Glomerular endothelial cell (primary cell): ENCODE measurements at places on chromosomes 7 and 10. TPM values are rescaled to one million over a fixed set of nuclear protein-coding genes. Genes with fewer than 3 reads are reported as not detected.

CFAP43 gene
- 0.10 and 0.18 TPM in 2 replicates for total RNA-seq

ADAM22 gene
- total RNA-seq = 0.39 and 1.1 TPM in 2 replicates

SRRM3 gene
- total RNA-seq = 0.10 and 0.23 TPM in 2 replicates

ASB10 gene
- total RNA-seq = not detected in 2 replicates

CNNM1 gene
- 0.24 TPM in 1 of 2 replicates, not detected in the other for total RNA-seq

ZNF804B gene
- not detected in 2 replicates for total RNA-seq

OR2A1 gene
- total RNA-seq = not detected in 2 replicates

AP3M1 gene
- 43.3 and 43.9 TPM in 2 replicates for total RNA-seq

PLCE1 gene
- 0.19 and 0.29 TPM in 2 replicates for total RNA-seq

RASA4 gene
- 22.0 and 30.1 TPM in 2 replicates for total RNA-seq

DKK1 gene
- 22.0 and 33.0 TPM in 2 replicates for total RNA-seq

NUDT13 gene
- total RNA-seq = 0.97 and 0.99 TPM in 2 replicates

CCDC126 gene
- total RNA-seq = 9.7 and 15.6 TPM in 2 replicates

SPDYE2B gene
- total RNA-seq = not detected in 2 replicates

PIK3AP1 gene
- 0.06 and 0.10 TPM in 2 replicates for total RNA-seq

- DNase-seq = peak; percentile 22
Observed at GRCh38 chr7:121505021-121505420, 108.9 kb upstream of the FAM3C start.

DNA sequence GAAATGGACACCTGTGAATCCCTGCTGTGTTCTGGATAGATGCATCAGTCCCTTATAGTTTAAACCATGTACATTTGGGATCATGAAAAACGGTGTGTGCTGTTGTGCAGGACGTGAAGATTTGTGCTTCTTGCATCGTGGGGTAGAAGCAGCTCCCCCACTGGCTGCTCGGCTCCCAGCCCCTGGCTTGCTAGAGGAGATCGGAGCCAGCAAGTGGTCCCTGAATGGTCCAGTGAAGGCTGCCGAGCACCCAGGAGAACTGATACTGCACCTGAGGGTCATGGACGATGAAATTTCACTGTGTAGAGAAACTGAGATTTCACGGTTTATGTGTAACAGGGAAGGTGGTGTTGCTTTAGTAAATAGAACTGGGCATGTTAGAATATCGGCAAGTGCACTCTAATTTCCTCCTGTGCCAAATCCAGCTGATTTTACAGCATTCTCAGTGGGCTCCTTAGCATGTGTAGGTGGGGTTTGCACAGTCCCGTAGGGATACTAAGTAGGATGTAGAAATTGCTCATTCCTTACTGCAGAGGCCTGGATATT, 655.1 kb upstream of the FOXK1 start:
- no peak for DNase-seq

DNA sequence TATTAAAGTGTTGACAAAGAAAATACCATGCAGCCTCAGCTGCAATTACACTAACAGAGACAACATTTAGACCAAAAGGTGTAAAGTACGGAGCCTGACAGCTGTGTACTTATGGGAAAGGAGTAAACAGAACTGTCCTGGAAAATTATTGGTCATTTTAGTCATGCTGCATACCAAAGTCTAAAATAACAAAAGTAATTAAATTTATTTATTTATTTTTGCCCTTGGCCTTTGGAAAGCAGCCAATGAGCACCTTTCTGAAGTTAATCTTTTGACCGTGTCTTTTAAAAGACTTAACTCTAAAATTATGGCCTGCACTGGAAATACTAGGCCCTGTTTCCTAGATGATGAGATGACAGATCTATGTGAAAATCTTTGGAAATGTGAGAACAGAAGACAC, 597.6 kb downstream of the NXPH1 start:
- no peak for DNase-seq

- no peak for DNase-seq
Observed at GRCh38 chr7:44094883-44095592, 9.1 kb upstream of the AEBP1 start.

GRCh38 chr10:113069595-113069994, 119.5 kb downstream of the TCF7L2 start:
- no peak for DNase-seq

- no peak for DNase-seq
Observed at GRCh38 chr10:86520871-86521677, 518 bp downstream of the WAPL start.

- DNase-seq = peak; percentile 7
Observed at GRCh38 chr7:103887853-103888602, 101.4 kb downstream of the RELN start.

GRCh38 chr7:54680377-54681005, 78.5 kb downstream of the SEC61G start:
- no peak for DNase-seq

DNA sequence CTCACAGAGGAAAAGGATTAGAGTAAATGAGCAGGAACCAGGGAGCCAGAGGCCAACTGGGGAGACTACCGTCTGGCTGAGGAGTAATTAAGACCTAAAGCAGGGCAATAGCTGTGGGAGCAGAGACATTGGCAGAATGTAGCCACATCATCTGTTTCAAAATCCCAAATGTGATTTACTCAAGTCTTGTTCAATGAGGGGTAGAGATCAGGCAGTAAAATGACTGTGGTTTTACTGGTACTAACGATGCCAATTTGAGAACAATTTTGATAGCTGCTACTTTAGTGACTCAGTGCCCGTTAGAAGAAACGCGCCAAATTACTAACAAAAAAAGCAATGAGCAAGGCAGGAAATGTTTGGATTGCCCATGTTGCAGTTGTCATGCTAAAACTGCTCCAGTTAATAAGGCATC, 12.7 kb upstream of the MIOS start:
- DNase-seq = no peak

- DNase-seq = no peak
Observed at GRCh38 chr7:30642789-30643188, 39.5 kb downstream of the CRHR2 start.

DNA sequence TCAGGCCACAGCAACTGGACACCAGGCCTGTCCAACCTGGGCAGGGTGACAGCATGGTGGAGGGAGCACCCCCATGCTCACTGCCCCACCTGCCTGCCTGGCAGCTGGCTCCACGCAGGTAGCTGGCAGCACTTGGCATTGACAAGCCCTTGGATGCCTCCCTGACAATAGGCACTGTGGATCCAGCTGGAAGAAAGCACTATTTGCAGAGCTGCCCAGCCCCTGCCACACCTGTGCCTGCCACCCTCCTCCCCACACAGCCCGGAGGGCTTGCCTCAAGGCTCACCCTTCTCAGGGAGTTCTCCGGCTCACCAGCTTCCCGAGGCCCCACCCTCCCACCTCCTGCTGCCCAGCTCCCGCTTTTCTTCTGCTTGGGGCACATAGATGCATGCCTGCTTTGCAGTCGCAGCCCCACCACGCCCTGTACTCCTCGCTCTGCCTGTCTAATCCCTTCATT, 160.1 kb downstream of the NEURL1 start:
- no peak for DNase-seq

DNA sequence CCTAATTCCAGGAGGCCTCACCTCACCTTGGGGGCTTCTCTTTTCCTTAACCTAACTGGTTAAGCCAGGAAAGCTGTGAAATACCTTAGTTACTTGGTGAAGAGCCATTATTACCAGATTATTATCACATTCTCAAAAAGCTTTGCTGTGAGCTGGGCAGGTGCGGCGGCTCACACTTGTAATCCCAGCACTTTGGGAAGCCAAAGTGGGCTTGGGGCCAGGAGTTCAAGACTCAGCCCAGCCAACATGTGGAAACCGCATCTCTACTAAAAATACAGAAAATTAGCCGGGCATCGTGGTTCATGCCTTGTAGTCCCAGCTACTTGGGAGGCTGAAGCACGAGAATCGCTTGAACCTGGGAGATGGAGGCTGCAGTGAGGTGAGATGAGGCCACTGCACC, 102.4 kb upstream of the KLF6 start:
- no peak for DNase-seq

- DNase-seq = no peak
Observed at GRCh38 chr10:69632516-69633199, 2.6 kb downstream of the FAM241B start.

GRCh38 chr7:100467638-100468373, 3.7 kb upstream of the SPACDR start:
- no peak for DNase-seq

GRCh38 chr10:61958805-61959204, 57.3 kb downstream of the ARID5B start:
- no peak for DNase-seq

GRCh38 chr7:128005759-128006159, 25.5 kb downstream of the LRRC4 start:
- DNase-seq = no peak

GRCh38 chr7:150753826-150754603, 16.8 kb downstream of the GIMAP5 start:
- no peak for DNase-seq

- no peak for DNase-seq
Observed at GRCh38 chr7:135158874-135159273, 11.0 kb downstream of the TMEM140 start.

DNA sequence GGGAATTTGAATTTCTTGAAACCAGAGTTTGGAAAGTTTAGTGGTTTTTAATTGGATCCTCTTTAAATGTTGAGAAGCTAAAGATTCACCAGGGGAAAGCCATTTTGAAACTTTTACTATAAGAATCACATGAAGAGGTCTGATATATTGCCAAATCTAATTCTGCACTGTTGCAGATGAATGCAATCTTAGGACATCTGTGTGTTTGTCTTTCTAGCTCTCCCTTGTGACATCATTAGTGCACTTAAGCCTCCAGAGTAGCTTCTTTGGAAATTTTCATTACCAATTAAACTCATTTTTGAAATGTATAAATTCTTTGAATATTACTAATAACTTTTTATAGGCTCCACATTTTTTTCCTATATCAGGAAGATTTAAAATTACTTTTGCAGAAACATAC, 160.2 kb downstream of the BICC1 start:
- no peak for DNase-seq

DNA sequence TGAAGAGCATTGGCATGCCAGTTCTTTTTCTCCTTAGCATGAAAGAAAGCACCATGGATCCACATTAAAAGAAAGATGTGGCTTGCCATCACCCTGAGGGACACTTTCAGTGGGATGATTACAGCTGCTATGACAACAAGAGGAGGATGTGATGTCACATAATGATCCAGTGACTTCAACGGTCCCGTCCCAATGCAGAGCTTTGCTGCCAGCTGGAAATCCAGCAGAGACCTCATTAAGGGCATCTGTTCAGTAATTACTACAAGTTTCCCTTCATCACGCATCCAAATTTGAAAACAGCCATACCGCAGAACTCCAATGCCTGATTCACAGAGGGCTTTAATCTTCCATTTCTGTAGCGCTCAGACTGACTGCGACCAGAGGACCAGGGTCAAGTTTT, 206.6 kb downstream of the LSM5 start:
- no peak for DNase-seq

- DNase-seq = no peak
Observed at GRCh38 chr7:148664324-148664723, 34.4 kb upstream of the CUL1 start.

- DNase-seq = no peak
Observed at GRCh38 chr10:132460071-132460470, 63.1 kb downstream of the PWWP2B start.

- DNase-seq = no peak
Observed at GRCh38 chr7:35030848-35031247, 6.4 kb downstream of the DPY19L1 start.

DNA sequence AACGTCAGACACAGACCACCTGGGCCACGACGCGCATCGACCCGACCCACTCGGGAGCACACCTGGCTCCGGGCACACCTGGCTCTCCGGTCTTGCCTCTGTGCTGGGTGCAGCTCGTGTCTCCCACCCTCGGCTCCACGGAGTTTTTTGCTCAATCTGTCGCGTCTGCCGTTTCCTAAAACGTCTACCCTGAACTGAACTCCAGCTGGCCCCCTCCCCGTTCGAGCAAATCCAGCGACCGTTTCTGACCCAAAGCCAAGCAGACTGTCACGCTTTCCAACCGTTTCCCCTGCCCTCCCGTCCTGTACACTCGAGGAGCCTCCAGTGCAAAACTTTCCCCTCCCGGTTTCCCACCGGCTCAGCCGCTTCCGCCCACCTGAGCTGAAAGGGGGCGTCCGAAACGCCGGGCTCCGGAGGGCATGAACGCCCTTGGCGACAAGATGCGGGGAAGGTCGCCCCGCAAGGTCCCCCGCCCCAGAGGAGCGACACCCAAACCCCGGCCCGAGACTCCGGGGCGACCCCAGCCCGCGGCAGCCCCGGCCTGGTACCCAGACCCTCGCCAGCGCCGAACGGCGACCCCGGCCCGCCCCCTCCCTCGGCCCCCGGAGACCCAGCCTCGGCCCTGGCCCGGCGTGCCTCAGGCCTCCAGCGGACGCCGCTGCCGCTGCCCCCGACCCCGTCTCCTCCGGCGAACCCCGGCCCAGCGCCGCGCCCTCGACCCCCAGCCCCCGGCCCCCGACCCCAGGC, 557 bp downstream of the CYTH3 start:
- no peak for DNase-seq

GRCh38 chr10:95508730-95509129, 52.4 kb downstream of the SORBS1 start:
- DNase-seq = no peak

GRCh38 chr10:7585228-7585627, 81.5 kb downstream of the ITIH5 start:
- no peak for DNase-seq

DNA sequence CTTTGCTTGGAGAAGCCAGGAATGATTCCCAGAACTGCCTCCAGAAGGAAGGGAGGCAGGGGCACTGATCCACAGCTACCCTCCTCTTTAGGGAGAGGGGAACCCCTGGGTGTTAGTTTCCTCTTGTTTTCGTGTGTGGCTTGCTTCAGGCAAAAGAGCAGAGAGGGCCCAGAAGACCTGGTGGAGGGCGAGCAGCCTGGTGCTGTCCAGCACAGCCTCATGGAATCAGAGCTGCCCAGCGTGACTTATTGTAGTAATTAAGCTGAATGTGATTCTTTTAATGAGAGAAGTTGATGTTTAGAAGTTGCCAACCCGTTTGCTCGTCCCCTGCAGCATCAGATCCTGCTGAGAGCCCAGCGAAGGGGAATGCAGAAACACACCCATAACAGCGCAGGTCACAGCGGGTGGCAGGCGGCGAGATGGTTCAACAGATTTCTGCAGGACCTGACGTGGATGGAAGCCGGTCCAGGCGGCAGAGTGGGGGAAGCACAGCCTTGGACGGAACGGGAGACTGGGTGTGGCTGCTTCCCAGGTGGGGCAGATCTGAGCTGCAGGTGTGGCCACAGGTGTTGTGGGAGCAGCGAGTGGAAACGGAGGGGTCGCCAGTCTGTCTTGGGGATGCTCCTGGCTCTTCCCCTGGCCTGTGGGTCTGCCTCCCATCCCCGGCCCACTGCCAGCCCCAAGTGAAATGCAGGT, 53.7 kb upstream of the SHH start:
- DNase-seq = no peak

GRCh38 chr10:30873411-30873810, 158.3 kb downstream of the ZNF438 start:
- no peak for DNase-seq

DNA sequence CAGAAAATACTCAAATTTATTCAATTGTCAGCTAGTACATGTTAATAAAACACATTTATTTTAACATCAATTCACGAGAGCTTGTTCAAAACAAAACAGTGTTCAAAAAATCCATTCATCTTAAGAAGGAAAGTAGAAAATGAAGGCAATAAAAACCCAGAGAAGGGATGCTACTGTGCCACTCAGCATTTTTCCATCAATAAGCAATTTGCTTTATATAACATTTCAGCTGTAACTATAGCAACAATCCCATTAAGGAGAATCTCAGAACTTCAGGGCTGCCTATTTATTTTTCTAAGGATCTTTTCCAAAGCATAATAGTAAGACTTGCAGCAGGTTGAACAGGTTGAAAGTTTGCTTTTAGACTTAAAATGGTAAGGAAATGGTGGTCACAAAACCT, 190.5 kb downstream of the PCLO start:
- no peak for DNase-seq

GRCh38 chr7:155206318-155207020, 91.2 kb upstream of the INSIG1 start:
- DNase-seq = peak; percentile 97
